ENCODE measurements at places on chromosomes 11 and 22.

DNA sequence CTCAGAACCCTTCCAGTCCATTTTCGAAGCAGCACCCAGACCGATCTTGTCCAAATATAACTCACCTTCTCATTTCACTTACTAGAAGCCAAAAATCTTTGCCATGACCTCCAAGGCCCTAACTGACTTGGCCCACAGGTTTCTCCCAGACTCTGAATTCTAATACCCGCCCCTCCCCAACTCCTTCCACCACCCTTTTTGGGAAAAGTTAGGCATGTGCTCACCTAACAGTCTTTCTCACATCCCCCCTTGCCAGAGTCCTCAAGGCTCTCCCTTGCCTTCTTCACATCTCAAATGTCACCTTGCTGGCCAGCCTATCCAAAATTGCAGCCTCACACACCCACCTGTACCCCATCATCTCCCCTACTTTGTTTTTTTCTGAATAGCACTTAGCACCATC lies 369.3 kb downstream of the NXPE2 start:
- DNase-seq: no peak

GRCh38 chr11:13262096-13262495 lies 15.5 kb upstream of the BMAL1 start:
- DNase-seq: no peak

DNA sequence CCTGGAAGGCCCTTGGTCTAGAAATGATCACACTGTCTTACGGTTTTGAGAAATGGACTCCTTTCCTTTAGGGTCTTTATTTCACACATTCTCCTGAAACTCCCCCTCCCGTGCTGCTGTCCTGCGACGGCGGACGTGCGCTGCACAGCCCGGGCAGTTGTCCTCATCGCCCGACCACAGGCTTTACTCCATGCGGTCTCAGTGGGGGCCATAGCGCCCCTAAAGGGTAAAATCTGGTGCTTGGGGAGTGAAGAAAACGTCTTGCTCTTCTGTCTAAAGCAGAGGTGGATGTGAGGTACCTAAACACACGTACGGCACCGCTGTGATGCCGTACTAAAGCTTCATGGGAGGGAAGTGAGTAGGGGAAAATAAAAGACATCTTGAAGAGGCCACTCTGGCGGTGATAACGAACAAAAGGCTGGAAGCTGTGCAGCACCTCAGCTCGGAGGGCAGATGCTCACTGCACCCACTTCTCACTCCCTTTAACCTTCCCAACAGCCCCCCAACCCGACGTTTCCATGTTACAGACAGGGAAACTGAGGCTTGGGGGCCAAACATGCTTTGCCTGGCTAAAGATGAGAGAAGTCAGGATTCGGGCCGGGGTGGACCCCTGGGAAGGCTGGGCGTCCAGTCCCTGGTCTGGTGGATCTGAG lies 22.6 kb downstream of the MPPED1 start:
- no peak for DNase-seq

DNA sequence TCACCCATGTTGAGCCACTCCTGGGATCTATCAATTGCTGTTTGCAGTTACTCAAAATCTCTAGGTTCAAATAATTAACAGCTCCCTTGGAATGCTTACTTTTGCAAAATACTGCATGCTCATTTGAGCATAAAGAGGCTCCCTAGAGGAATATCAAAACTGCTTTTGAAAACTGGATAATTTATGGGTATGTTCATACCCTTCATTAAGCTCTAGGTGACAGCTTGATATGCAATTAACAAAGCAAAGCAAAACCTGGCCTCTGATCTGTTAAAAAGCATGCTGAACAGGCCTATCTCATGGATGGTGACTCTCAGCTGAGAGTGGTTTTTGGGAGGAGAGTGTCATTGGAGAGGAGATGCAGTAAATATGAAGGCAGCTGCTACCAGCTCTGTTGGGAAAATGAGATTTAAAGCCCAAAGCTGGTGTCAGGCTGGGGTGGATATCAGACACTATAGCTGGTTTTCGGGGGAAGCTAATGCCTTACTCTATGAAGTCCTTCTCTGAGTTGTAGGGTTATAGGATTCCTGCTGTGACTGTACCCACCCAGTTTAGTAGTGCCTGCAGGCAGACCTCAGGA lies 110.9 kb downstream of the RASSF10 start:
- no peak for DNase-seq

DNA sequence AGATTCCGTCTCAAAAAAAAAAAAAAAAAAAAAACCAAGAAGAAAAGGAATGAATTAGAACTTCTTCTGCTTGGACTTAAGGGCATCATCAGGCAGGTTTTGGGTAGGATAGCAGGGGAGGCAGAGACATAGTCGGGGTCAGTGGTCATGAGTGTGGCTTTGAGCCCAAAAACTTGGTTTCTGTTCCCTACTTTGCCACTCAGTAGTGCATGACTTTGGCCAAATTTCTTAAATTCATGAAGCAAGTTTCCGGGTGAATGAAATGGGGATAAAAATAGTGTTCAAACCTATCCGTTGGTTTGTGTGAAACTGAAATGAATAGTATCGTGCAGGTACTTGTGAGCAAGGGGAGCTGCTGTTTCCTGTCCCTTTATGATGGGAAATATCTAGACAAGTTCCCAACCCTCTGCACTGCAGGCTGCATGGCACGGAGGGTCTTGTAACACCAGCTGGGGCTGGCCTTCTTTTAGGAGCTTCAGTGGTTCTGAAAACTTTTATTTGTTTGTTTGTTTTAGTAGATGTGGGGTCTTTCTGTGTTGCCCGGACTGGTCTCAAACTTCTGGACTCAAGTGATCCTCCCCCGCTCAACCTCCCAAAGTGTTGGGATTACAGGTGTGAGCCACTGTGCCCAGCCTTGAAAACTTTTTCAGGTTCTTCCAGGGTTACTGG lies 18.4 kb downstream of the NEAT1 start:
- DNase-seq: no peak

DNA sequence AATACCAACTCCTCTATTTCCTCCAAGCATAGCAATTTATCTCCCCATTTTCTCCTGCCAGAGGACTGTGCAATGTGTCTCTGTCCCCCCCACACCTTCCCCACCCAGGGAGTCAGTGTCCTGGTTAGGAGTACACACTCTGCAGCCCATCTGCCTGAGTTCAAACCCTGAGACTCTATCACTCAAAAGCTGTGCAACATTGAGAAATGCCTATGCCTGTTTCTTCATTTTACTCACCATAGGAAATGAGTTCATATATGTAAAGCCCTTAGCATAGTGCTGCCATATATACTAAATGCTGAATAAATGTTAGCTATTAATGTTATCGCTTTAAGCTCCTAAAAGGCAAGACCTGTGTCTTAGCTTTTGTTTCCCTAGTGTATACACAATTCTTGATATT lies 64.0 kb downstream of the TMPRSS5 start:
- DNase-seq: no peak

DNA sequence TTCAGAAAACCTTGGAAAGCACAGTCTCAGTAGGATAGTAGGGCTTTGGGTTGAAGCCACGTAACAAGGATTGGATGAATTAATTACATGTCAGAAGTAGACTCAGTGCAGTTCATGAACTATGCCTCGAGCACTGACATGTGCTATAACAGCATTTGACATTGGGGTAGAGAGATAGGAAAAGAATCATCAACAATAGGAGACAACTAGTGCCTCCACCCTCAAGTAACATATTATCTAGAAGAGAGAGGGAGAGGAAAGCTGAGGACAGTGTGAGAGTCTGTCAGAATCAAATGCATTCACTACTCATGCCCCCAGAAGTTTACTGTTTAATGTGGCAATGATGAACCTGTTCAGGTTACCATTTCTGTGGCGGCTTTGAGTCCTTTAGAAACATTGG lies 26.4 kb downstream of the MMP13 start:
- DNase-seq: no peak

DNA sequence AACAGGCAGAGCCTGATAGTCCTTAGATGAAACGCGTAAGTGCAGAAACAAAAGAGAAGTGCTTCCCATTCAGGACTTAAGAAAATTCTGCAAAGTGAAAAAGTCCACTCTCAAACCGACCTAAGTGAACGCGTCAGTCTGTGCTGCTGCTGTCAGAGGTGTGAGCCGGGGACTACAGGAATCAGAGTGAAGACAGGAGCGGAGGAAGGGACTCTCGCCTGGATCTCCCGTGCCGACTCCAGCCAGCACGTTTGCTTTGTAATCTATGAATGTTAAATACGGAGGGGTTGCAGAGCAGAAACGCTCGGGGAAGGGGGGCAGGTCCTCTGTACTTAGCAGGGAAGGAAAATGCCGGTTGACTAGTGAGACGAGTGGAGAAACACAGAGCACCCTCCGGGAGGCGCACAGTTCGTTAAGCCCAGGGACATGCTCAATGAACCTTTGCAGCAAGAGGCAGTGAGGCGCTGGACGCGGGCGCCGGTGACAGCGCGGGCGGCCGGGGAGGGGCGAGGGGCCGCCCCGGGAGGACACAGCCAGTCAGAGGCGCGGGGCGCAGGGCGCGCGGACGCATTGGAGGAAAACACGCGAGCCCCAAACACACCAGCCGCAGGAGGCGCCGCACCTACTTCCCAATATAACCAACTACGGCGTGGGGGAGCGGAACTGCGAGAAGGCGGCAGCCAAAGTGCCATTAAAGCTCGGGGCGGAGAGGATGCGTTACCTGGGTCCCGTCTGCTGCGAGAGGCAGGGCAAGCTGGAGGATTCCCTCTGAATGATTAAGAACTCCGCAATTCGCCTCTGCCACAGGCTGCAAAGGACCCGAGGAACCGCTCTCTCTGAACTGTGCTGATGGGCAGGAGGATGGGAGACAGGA lies at the start of gene CNTN5:
Gene CNTN5 (plus strand): TSS at position 598 of the 874 bp plus-strand sequence.
- DNase-seq: peak; percentile 87

DNA sequence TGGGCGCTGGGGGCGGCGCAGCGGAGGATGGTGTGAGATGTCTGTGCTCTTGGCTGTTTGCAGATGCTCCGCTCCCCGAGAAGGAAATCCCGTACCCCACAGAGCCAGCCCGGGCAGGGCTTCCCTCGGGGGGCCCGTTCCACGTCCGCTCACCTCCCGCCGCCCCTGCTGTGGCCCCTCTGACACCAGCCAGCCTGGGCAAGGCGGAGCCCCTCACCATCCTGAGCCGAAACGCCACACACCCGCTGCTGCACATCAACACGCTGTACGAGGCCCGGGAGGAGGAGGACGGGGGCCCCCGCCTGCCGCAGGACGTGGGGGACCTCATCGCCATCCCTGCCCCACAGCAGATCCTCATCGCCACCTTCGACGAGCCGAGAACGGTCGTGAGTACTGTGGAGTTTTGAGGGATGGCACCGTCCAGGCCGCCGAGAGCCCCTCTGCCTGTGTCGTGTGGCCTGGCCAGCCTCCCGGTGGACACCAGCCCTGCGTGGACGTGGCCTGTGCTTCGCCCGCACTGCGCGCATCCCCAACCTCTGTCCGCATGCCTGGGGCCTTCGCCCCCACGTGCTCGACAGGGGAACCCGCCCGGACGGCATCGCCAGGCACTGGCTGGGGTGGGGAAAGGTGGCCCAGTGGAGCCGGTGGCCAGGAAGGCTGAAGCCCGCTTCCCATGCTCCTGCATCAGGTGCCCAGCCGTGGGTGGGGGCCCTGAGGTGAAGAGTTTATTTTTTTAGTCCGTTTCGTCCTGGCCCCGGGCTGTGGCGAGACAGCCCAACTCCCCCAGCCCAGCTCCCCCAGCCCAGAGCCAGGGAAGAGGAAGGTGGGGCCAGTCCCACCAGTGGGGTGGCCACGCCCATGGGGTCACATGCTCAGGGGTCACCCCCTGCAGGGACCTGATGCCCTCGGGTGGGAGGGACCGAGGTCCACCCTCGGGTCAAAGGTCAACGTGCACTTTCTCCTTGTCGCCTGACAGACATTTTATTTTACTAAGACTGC lies 6.5 kb upstream of the TRABD start:
- no peak for DNase-seq

DNA sequence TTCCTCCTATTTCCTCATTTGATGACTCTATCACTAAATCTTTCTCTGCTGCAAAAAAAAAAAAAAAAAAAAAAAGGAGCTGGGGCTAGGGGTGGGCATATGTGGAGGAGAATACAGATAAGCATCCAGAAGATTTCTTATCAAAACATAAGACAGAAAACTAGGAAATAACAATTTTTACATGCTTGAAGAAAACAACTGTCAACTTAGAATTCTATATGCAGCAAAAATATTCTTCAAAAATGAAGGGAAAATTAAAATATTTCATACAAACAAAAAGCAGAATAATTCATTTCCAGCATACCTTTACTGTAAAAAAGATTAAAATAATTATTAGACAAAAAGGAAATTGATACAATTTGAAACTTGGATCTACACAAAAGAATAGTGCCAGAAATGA lies 38.7 kb downstream of the GDPD4 start:
- DNase-seq: no peak

- DNase-seq: no peak
Measured at GRCh38 chr11:17922416-17922788, 90.4 kb downstream of the SERGEF start.

DNA sequence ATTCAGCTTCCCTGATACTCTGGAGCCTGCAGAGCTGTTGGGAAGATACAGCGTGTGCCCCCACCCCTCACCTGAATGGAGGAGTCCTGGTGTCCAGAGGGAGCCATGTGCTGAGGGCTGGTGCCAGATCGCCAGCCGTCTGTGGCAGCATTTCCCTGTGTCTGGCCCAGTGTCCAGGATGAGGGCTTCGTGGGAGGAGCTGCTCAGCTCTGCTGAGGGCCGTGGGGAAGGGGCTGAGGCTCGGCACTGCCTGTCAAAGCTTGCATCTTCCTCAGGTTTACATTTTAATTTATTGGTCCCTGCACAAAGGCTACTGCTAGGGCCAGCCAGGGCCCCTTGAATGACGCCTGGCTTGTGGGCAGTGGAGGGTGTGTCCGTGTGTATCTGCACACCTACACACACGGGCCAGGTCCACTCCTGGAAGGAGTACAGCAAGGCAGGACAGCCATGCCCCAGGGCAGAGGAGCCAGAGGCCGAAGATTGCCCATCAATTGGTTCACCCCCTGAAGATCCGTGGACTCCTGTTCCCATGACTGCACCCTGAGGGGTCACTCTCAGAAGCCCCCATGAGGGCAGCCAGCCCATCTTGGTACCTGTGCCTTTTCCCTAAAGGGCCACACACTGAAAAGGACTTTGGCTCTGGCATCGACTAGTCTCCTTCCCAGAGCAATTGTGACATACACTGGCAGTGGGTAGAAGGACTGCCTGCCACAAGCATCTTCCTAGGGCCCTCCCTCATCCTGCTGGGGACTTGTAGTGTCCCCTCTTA lies 107.7 kb upstream of the PARVA start:
- no peak for DNase-seq

DNA sequence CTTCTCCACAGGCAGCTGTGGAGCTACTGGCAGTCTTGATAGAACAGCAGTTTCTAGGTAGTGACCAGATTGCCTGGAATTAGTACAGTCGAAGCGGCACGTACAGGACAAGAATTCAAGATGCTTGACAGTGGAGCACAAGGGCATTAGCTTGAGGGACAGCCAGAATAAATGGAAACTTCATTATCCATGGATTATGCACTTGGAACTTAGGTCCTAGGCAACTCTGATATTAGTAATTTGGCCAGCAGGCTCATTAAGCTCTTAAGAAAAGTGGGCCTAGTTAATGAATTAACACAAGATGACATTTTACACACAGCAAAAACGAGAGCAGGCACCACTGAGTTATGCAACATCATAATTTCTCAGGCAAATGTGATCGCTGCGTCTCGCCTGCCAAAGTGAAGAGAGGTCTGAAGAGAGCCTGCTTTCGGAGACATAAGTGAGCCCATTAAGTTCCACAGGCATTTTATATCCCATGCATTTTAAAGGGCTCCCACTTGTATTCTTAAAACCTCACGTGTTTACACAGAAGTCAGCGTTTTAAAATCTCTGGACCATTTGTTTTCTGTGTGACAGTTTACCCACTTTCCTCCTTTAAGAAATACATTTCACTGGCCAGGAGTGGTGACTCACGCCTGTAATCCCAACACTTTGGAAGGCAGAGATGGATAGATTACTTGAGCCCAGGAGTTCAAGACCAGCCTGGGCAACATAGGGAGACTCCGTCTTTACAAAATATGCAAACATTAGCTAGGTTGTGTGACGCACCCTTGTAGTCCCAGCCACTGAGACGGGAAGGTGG lies 66.2 kb downstream of the COMMD9 start:
- no peak for DNase-seq

Data from WERI-Rb-1 (cell line).